Panc1 (cell line): ENCODE measurements at places on chromosomes 12 and 14.

DNA sequence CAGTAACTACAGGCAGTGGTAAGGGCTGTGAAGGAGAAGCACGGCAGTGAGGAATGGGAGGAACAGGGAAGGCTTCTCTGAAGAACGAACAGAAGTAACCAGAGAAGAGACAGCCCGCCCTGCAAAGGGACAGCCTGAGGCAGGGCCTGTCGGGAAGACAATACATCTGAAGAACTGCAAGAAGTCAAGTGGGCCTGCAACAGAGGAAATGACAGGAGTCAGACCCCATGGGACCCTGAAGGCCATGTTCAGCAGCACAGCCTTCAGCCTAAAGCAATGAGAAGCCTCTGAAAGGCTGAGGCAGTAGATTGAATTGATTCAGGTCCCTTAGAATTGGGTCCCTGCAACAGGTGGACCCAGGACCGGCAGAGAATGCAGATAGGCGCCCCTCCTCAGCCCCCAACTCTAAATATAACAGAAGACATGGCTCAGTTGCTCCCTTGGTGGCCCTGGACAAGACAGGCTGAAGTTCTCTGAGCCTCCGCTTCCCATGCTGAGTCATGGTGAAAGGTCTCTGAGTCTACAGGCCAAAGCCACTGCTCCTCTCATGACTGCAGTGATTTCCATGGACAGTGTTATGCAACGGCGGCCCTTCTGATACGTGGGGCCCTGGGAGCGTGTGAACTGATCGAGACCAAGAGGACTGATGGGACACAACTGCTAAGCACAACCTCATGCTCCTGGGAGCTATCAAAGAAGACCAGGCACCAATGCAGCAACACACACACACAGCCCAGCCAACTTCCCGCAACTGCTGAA is 10.8 kb upstream of the ACTR6 start:
- no peak for DNase-seq

DNA sequence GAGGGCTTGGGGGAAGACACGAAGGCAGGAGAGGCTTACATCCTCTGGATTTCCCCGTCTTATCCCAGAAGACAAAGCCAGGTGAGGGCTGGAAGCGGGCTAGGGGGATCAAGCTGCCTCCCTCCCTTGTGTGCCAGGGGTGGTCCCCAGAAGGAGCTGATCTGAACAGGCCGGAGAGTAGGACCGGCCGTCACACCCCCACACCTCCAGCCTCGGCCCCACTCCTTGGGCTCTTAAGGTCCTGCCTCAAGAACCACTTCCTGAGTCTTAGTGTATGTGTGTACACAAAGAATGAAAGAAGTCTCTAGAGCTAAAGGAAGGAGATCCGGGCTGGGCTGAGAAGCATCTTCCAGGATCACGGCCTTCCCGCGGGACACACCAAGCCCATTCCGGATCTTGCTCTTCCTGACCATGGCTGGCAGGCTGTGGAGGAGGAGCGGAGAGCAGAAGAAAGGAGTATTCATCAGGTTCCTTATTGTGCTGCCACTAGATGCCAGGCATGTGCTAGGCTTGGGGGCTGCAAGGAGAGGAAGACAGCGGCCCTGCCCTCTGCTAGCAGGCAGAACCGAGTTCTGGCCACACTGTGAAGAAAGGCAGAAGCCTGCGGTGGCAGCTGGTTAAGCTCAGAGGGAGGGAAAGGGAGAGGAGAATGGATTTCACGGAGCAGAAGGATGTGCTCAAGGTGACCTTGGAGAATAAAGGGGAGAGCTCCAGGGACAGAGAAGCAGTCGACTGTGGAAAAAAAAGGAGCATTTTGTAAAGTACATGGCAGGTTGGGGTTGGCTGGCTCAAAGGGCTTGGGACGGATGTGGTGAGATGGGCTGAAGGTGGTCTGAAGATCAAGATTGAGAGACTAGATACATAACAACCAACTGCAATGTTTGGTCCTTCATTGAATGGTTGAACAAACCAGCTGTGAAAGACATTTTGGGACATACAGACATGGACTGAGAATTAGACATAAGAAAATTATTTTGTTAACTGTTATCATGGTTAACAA is 1.3 kb upstream of the CD63 start:
- DNase-seq, result no peak

GRCh38 chr12:27185234-27186021 is 58.7 kb upstream of the STK38L start:
- no peak for DNase-seq

- DNase-seq, result no peak
Observed at GRCh38 chr12:94990222-94990621, 13.3 kb downstream of the NDUFA12 start.

DNA sequence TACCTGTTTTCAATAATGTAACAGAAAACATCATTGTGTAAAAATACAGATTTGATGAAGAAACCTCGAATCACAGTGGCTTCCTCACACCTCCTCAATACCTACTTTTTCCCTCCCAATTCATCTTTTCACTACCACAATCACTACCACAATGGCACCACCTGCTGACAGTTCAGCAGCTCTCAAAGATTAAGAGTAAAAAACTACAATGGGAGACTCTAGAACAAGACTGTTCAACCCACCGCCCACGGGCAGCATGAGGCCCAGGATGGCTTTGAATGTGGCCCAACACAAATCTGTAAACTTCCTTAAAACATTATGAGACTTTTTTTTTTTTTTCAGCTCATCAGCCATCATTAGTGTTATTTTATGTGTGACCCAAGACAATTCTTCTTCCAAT is 15.2 kb downstream of the MED6 start:
- no peak for DNase-seq

DNA sequence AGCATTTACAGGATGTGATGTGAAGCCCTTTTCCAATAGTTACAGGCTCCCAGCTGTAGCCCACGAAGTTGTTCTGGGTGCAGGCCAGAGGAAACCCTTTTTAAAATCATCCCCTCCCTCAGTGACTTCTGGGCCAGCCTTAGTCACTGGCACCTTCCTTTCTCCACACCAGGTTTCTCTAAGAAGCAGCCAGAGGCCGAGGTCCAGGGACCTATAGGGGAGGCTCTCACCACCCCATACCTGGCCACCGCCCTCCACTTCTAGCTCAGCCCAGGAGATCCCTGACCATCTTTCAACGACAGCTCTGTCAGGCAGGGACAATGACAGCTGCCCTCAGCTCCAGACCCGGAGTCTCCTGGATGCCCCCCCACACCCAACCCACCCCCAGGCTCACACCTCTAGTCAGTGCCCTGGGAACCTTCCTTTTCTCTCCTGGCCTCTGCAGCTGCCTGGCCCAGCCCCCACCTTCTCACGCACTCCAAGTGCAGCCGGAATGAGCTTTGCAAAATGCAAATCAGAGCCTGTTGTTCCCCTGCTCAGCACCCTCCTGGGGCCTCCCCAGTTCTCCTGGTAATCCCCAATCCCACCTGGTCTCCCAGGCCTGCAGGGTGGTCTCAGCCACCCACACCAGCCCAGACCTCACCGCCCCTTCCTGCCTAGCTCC is 46.7 kb downstream of the TESC start:
- DNase-seq, result no peak

GRCh38 chr14:104899781-104900180 is 24.9 kb upstream of the PLD4 start:
- DNase-seq, result no peak

- DNase-seq, result no peak
Observed at GRCh38 chr12:52964556-52965336, 15.8 kb downstream of the KRT18 start.

DNA sequence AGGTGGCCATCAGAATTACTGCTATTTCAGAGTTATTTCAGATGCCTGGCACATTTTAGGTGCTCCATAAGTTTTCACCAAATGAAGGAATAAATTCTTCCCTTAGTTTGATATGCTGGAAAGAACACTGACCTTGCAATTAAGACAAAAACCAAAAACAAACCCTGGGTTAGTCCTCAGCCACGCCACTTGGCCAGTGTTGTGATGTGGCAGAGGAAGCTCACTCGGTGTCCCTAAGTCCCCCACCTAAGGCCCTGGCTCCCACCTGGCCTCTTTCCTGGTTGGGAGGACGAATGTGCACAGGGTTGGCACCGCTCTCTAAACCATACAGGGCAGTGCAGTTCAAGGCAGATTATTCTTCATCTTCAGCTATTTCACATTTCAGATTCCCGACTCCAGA is 13.7 kb upstream of the FGF23 start:
- no peak for DNase-seq

DNA sequence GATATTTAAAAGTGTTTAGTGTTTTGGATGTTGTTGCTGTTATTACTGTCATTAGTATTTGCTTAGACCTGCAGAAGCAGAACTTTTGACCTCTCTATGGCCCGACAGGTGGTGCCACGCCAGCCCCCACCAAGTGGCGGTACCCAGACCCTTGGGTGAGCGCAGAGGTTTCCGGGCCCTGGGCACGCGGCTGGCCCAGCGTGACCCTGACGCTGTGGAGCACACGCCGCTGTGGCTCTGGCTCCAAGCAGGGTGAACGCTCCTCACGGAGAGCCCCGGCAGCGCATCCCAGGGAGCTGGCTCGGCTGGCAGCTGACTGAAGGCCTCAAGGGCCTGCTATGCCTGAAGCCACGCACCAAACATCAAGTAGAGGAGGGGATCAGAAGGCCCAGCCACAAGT is 22.6 kb downstream of the SLC25A47 start:
- no peak for DNase-seq

DNA sequence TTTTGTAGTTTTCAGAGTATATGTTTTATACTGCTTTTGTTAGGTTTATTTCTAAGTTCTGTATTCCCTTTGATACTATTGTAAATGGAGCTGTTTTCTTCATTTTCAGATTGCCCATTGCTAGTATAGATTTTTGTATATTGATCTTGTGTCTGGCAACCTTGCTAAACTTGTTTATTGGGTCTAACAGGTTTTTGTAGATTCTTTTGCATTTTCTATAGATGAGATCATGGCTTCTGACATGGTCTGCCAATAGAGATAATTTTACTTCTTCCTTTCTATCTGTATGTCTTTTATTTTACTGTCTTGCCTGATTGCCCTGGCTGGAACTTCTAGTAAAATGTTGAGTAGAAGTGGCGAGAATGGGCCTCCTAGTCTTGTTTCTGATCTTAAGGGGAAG is 40.3 kb downstream of the ANKRD9 start:
- DNase-seq, result no peak

DNA sequence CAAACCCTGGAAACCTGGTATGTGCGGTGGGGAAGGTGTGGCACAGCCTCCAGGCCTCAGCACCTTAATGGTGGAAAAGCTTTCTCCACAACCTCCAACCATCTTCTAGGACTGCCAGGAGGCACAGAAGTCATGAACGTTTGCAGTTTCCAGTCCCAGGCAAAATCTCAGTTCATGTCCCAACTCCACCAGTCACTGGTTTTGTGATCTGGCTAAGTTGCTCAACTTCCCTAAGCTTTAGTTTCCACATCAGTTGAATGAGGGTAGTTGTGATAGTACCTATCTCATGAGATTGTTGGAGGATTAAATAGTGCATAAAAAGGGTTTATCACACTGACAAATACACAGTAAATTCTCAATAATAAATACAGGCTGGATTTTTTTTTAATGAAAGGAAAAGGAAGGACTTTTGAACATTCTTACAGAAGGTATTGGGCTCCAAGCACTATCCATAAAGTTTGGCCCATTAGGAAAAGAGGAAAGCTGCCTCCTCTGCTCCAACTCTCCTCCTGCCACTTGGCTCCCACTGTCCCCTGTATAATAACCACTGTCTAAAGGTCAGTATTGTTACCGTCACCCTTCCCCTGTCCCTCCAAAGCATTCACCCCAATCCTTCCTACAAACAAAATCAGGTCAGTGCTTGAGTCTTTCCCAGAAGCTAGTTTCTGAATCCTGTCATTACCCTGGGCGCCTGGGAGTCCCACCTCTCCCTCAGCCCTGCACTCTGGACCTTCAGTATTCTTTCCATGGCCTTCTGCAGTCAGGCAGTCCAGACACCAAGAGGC is 6.3 kb downstream of the PCK2 start:
- DNase-seq, result no peak

DNA sequence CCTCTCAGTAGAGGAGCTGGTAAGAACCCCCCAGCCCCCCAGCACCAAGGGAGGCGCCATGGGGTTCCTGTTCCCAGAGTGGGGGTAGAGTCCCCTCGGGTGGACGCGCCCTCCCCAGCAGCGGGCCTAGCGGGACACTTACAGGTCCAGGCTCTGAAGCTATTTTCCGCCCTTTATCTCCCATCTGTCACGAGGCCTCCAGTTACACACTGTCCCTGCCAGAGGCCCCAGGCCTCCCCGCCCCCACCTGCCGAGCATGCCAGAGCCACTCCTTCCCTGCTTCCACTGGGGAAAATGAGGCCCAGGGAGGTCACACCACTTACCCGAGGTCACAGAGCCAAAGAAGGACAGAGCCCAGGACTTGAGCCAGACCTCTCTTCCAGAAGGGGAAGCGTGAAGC is 3.1 kb downstream of the C14orf180 start:
- DNase-seq, result no peak

GRCh38 chr14:52146504-52146903 is 77.6 kb upstream of the NID2 start:
- no peak for DNase-seq

GRCh38 chr14:68367536-68367935 is 425.3 kb downstream of the ZFP36L1 start:
- DNase-seq, result no peak

- no peak for DNase-seq
Observed at GRCh38 chr14:104933746-104934733, 9.4 kb downstream of the PLD4 start.

DNA sequence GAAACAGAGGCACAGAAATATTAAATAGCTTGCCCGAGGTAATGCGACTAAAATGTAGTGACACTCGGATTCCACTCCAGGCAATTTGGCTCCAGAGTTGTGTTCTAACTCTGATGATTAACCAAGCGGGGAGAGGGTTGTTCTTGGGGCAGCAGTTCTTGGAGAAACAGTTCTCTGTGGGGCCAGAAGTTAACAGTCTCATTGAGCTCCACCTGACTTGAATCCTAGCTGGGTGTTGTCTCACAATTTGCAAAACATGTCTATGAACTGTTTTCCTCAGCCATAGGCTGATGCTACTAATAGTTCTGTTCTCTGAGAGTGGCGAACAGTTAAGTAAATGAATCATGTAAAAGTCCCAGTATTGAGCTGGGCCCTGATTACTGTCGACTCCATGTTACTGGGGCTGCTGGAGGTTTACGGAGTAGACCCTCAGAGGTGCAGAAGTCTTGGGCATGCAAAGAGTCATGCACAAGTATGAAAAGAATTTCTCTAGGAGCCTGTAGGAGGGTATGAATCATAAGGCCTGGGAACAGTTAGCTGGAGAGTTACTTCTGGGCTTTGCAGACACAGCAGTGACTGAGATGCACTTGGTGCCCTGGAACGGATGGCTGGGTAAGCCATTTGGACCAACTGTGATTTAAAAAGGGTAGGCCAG is 15.4 kb upstream of the NIN start:
- no peak for DNase-seq

DNA sequence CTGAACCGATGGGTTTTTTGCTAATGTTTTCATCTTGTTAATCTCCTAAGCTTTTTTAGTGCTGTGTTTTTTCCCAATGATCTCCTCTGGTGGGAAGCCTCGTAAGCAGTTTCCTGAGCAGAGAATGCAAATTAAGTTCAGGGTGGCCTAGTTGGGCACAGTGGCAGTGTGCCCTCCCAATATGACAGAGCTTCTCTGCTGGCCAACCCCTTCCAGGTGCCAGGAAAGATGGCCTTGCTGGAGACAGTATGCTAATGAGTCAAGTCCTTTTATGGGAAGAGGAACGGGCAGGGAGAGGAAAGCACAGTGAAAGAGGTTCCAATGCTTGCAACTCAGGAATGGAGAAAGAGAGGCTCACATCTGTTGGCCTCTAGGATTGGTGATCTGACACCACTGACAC is 115.8 kb downstream of the GCH1 start:
- no peak for DNase-seq
